ENCODE measurements at places on chromosomes 13 and 19.

DNA sequence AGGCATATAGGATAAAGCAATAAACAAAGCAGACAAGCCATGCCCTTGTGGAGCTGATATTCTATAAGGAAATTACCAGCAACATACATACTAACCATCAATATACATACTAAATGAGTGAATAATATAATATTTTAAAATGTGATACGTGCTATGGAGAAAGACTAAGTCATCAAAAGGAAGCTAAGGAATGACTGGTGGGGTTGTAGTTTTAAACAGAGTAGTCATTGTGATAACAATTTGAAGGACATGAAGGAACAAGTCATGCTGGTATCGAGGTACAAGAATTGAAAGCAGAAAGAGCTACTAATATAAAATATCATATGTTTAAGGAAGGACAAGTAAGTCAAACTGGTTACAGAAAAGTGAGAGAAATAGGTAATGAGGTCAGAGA is 894.9 kb upstream of the PCDH9 start:
- no peak for DNase-seq

GRCh38 chr13:104301171-104301975 is 1235.2 kb upstream of the SLC10A2 start:
- peak; percentile 8 for DNase-seq

- no peak for DNase-seq
These were observed 391.3 kb downstream of the FOXO1 start for GRCh38 chr13:40275155-40275554.

DNA sequence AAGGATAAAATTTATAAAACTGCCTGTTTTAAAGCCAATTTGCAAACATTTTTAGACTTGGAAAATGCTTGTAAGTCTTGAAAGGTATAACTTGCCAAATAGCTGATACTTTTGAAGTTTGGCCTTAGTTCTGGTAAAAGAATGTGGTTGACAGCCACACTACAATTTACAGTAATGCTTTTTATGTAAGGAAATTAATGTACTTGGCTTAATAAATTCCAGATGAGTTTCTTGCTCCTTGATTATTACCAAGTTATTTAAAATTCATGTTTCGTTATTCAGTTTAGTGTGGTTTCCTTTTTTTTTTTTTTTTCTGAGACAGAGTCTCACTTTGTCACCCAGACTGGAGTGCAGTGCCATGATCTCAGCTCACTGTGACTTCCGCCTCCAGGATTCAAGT is 14.9 kb downstream of the LMO7 start:
- no peak for DNase-seq

DNA sequence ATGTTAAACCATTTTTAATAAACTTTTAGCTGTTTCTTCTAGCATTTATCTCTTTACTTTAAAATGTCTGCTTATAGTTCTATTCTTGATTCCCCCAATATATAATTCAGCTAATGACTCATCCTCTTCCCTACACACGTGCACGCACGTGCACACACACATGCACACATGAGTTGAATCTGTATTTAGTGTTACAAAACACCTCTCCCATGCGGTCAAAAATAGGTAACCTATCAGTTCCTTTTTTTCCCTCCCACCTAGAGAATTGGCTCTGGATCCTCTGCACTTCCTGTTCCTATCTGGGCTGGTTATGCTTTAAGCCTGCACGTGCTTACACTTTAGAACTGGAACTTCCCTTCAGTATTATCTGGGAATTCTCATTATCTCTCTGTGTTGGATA is 144.1 kb downstream of the PAN3 start:
- no peak for DNase-seq

DNA sequence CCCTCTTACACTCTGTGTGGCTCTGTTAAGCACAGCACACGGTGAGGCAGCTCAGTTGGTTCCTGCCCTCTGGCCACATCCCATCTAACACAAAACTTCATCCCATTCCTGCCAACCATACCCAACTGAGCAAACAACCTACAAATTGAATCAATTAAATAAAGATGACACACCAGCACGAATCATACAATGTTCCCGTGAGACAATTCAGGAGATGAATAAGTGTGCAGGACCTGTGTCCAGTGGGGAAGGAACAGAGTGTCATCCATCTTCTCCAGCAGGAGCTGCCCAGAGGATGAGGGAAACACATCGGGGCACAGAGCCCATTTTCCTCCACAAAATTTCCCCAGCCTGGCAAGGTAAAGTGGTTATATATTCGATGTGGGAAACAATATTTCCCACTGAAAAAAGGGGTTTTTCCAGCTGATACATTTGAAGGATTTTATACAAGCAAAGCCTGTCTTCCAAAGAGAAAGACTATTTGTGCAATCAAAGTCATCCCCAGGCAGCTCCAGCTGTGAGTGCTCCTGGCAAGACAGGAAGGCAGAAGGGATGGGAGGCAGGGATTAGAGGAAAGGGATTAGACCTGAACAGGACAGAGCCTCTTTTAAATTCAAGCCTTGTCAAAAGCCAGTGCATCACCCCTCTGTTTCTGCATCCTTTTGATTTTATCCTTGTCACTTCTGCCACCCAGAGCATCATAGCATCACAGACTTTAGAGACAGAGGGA is 240.2 kb downstream of the LHFPL6 start:
- no peak for DNase-seq

DNA sequence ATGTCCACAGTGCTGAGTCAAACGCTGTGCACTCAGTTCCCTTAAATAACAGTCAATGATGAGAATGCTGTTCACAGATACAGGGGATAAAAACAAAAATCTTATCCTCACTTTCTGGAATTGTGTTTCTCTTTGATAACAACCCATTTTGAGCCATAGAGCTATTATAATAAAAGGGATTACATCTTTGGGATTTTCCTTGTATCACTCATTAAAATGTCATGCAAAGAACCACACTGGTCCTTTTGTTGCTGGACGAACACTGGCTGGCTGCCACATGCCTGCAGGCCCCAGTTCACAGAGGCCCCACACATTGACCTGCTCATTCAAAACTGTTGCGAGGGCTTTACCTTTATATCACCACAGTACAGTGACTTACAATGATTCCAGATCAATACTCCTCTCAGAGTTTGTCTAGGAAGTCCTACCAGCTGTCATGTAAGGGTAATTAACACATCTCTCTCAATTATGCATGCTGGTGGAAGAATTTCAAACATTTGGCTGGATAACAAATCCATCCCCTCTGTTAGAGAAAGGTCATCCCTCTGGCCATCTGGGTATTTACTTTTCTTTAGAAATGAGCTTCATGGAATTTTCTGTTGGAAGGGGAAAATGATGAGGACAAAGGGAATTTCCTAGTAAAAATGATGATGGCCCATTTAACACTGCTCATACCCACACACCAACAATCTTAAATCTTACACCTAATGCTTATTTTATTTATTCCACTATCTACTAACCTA is 85.9 kb downstream of the MBNL2 start:
- DNase-seq: peak; percentile 74

DNA sequence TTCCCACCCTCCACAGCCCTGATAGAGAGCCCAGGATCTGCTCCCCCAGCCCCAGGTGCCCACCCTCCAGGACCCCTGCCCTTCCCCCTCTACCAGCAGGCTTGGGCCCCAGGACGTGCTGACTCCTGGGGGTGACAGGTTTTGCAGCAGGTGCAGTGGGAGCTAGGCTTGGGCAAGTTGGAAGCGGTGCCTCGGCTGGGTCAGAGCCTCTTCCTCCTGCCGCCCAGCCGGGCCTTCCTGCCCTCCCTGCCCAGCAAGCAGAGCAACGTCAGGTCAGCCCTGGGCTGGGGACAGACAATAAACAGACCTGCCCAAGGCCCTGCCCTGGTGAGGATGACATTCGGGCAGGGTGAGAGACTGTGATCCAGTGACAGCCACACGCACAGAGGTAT is 9.2 kb upstream of the NCCRP1 start:
- no peak for DNase-seq

GRCh38 chr13:100898431-100898830 is 223.8 kb upstream of the TMTC4 start:
- no peak for DNase-seq
